ENCODE measurements at places on chromosomes 1 and 21.

- no peak for DNase-seq
These were observed 108.6 kb upstream of the COP1 start for GRCh38 chr1:176315519-176316220.

- DNase-seq: no peak
These were observed 2.8 kb downstream of the CLDN19 start for GRCh38 chr1:42737257-42737656.

DNA sequence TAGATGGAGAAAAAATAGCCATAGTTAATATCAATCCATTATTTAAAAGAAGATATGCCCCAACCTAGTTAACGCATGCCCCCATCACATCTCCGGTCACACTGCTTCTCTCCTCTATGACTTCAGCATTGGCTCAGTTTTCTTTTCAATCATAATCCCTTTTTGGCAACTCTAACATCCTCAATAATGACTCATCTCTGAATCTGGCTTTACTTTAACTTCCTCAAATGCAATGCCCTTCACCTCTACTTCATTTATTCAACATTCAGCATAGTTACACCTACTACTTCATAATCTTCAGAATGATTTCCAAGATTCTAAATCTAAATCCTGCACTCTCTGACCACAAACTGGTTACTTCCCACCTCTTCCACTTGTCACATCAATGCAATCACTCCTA lies 417.3 kb downstream of the USH2A start:
- DNase-seq: no peak

- DNase-seq: no peak
These were observed 13.5 kb downstream of the CITED4 start for GRCh38 chr1:40848530-40849189.

DNA sequence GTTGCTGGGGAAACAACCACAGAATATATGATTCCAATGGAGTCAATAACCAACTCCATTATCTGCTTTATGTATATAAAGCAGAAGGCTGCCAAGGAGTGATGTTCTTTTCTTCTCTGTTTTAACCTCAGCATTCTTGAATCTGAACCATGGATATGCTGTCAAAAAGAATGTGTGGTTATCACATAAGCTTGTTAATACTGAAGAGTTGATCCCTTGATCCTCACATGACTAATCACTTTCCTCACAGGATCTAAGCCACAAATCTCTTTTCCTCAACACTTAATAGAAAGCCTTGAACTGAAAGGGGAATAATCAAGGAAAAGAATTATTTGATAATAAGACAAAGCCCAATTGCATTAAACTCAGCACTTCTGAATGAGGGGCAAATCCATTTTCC lies 271.3 kb upstream of the KIAA0040 start:
- no peak for DNase-seq

DNA sequence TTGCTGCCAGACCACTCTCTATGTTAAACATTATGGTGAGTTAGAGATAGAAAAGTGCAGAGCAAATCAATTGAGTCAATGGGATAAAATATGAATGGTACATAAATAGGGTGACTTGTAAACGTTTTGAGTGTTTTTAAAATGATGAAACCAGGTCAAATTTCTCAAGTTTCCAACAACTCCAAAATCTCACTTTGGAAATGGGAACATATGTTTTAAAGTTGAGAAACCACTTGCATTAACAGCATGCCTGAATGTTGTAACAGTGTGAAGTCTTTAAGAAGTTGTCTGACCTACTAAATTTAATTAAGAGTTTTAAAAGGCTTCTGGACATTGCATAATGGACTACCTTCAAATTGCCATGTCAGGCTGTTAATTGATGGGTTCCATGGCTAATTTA lies 33.6 kb upstream of the RAVER2 start:
- no peak for DNase-seq

GRCh38 chr1:214658785-214659184 lies 55.8 kb downstream of the CENPF start:
- no peak for DNase-seq

- no peak for DNase-seq
These were observed 93.7 kb downstream of the HHIPL2 start for GRCh38 chr1:222454186-222454585.

DNA sequence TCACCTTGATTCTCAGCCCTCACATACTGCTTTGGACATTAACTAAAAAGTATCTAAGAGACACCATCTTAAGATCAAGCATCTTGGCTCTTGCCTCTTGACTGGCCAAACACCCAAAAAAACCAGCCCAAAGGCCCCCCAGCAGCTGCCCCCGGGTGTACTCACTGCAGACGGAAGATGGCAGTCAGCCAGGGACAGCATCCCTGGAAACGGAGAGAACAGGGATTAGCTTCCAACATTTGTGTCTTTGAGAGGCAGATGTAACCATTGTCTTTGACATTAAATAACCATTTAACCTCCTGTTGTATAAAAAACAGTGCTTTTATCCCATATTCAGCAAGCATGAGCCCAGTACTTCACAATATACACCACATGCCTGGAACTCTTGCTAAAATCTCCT lies 11.3 kb downstream of the TMEM63A start:
- DNase-seq: no peak

GRCh38 chr1:9434247-9435152 lies 104.8 kb upstream of the SLC25A33 start:
- no peak for DNase-seq

DNA sequence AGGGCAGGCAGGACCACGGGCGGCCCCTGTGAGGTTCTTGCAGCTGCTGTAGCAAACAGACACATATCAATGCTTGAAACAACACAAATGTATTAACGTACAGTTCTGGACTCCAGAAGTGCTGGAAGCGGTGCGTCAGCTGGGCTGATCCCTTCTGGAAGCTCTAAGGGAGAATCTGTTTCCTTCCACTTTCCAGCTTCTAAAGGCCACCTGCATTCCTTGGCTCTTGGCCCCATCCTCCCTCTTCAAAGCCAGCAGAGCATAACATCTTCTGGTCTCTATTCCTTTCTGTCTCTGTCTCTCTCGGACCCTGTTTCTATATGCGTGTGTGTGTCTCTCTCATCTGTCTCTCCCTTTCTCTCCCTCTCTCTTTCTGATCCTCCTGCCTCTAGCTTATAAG lies 102.3 kb downstream of the SPSB1 start:
- DNase-seq: no peak

DNA sequence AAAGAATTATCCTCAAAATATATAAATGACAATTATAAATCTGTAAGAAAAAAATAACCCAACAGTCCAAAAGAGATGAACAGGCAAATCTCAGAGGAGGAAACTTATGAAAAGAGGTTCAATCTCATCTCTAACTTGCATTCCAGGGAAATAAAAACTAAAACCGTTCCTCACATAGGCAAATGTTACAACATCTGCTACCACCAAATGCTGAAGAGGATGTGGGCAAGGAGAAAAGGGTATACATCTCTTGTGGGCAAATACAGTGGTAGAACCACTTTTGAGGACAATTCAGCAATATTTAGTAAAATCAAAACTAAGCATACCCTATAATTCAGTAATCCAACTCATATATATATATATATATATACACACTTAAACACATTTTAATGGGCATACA lies 33.7 kb upstream of the SGIP1 start:
- DNase-seq: no peak

- no peak for DNase-seq
These were observed 6.7 kb downstream of the LRRC38 start for GRCh38 chr1:13507075-13507474.

DNA sequence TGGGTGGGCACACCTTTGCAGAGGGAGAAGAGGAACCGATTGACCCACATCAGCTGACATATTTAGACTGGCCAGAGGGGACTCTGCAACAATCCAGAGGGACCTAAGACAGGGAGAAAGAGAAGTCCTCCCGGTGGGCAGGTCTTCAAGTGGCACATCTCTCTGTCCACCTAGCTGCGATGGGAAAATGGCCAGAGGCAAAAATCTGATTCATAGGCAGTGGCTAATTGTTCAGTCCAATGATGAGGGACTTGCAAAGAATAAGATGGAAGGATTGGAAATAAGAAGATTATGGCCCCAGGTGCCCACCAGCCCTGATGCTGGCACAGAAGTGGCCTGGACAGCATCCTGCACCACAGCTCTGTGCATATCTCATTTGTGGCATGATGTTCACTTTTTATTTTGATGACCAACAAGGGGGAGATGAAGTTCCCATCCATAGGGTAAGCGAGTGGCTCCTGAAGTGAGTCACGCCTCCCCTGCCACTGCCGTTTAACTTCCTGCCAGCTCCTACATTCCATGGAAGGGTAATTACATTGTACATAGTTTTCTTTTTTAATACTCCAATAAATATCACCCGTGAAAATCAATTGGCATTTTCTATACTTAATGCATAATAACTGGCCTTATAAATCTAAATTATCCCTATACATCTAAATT lies 659.6 kb downstream of the MATN1 start:
- DNase-seq: no peak

GRCh38 chr1:44047131-44047530 lies 15.9 kb upstream of the SLC6A9 start:
- DNase-seq: no peak

DNA sequence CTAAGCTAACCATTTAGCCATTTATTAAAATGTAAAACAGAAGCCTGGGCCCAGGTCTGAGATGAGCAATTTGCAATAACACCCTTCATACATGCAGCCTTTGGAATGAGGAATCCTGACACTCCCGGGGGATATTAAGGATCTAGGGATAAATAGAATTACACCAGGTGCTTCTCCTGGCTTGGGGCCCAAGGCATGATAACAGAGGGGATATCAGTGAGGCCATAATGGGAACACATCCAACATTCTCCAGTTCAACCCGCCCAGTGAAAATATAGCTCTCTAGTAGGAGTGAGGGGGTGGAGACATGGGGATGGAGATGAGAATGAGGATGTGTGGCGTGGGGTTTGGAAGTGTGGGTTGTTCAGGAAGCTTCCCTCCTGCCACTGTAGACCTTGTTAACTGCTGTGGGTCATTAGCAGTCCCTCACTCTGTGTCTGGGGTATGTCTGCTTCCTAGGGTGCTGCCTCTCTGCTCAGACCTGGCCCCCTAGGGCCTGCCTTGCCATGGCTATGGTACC lies 57.9 kb upstream of the KANK4 start:
- no peak for DNase-seq

DNA sequence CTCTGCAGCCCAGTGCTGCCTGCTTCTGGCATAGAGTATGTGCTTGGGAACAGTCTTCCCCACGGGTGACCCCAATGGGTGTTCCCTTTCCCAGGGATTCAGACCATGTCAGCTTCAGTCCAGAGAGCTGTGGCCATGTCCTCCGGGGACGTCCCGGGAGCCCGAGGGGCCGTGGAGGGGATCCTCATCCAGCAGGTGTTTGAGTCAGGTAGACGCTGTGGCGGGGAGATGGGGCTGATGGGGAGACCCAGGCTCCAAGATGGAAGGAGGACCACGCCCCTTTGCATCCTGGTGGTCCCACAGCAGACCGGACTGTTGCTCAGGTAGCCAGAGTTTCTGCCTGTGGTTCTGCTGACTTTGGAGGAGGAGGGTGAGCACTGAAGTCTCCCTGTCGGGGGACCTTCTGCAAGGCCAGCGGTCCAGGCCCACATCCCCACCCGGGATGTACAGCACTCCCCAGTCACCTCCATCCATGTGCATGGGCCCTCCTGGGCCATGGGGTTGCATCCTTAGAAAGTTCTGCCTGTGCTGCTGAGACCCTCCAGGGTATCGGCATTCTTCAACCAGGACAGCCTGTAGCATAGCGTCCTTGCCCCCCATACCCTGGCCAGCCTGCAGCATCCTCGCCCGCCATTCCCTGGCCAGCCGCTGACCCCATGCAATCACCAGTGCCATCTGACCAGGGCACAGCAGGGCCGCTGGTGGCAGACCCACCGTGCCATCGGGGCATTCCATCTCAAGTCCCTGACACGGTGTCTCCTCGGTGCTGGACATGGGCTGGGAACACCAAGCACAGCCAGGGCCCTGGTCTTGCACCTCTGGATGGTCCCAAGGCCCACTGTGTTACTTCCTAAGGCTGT lies 2.8 kb downstream of the AIRE start:
- DNase-seq: no peak

DNA sequence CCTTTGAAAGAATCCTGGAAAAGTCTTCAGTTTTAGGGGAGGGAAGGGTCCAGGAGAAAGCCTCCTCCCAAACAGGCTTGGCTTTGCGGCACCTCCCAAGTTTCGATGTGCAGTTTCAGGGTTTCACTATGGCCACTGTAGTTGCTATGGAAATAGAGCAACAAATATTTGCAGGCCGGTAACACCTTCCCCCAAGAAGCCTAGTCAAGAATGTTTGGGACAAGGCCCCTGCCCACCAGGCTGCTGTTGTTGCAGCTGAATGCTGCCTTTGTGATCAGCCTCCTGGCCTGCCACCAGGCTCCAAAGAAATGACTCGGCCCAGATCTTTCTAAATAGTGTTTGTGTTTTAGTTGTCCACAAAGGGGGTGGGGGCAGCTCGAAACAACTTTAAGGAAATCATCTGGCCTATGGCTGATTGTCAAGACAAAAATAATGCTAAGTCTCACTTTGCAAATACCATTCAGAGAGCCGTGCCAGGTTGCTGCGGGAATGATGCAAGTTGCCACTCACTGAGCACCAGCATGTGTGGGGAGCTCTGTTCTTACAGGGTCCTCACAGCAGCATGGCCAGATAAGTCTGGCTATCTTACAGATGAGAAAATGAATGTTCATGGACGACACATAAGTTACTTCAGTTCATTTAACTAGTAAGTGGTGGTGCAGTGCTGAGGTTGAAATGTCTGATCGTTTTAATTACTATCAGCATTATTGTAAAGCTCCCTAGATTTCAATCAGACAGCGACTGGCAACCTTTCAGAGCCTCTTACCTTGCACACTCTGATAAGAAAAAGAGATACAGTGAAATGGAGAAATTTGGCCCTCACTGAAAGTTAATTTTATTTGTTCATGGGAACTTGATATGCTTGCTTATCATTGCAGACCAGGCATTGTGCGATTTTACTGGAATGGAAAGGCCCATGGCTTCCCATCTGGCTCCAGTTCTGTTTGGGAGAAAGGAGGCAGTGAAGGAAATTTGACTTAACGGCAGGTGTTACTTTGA lies 91.2 kb upstream of the JUN start:
- no peak for DNase-seq

GRCh38 chr1:152145769-152146168 lies 13.3 kb downstream of the RPTN start:
- DNase-seq: no peak

- DNase-seq: no peak
These were observed 17.1 kb upstream of the ZBTB21 start for GRCh38 chr21:42027085-42027821.

DNA sequence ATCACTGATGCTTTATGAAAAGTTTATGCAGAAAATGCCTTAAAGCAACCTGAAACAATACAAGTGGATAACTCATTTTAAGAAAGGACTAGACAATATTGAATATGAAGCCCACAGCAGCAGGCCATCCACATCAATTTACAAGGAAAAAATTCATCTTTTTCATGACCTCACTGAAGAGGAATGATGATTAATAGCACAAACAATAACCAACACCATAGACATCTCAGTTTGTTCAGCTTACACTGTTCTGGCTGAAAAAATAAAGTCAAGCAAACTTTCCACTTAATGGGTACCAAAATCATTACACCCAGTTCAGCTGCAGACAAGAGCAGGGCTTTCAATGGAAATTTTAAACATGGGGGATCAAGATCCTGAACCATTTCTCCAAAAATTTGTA lies 380.6 kb upstream of the NEGR1 start:
- no peak for DNase-seq

- no peak for DNase-seq
These were observed 106.5 kb upstream of the EDEM3 start for GRCh38 chr1:184860985-184861754.
